C1 segment of cervical spinal cord (tissue), 14 donors: ENCODE measurements at places on chromosomes 5 and 9.

- DNase-seq: no peak
Measured at GRCh38 chr5:139574641-139575312, 13.6 kb downstream of the UBE2D2 start.

GRCh38 chr5:147075187-147075586 is 159.6 kb upstream of the STK32A start:
- no peak for DNase-seq

DNA sequence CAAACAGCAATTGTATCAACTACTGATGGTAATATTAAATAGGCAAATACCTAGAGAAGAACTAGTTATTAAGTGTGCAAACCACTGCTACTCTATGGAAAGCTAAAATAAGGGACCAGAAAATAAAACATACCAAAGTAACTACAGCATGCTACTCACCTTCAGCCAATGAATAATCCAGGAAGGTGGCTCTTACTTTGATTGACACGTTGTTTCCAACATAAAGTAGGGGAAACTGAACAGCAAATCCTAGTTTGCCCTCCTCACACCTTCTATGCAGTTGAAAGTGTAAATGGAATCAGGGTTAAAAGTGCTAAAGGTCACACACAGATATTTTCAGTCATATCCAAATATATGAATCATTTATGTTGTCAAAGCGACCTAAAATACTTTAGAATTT is 5.1 kb upstream of the FST start:
- DNase-seq: no peak

- no peak for DNase-seq
Measured at GRCh38 chr5:43753069-43753468, 150.1 kb downstream of the NNT start.

- no peak for DNase-seq
Measured at GRCh38 chr9:124598048-124598447, 90.8 kb upstream of the NR5A1 start.

- no peak for DNase-seq
Measured at GRCh38 chr9:78011049-78011448, 20.6 kb downstream of the GNAQ start.

- DNase-seq: no peak
Measured at GRCh38 chr5:95401626-95402025, 10.5 kb downstream of the FAM81B start.

DNA sequence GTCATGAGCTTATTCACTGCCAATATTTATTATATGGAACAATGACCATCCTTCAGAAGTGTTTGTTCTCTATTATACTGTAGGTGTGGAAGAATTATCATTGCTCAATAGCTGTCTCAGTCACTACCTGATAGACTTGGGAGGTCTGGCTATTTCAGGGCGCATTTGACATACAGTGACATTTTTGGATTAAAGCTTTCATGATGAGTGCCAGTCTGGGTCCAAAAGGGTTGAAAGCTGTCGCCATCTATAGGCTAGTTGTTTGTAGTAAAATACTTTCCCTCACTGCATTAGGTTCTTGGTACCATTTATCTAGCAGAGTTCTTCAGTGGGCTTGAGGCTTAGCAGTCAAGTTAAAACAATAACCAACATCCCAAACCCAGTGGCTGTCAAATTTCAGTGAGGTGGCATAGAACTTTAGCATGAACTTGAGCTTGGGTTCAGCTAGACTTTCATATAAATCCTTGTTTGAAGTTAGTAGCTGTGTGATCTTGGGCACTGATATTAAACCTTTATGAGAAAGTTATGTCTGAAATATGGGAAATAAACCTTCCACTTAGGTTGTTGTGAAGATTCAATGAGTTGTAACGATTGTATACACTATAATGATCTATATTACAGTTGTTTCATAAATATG is 110.5 kb upstream of the CDKN2B start:
- no peak for DNase-seq

DNA sequence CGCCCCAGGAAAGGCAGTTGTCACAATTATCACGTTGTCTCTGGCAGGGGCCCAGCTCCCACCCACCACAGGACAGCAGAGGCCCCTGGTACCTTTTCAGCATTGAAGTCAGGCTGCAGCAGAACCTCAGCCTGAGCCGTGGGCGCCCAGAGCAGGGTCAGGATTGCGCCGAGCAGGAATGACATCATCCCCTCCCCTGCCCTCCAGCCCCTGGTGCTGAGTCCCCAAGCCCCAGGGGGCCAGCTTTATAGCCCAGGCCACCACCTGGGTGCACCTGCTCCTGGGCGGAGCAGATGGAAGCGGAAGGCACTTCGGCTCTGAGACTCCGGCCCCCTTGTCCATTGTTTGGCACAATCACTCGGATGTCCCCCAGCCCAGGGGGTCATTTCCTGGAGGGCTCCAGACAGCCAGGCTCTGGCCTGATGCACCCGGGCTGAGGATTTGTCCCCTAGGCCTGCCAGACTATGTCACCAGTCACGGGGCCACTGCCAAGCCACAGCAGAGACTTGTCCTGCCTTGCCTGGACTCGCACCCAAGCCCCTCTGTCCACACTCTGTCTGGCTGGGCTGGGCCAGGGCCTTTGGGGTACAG is at the start of gene LCN15:
LCN15 (minus strand) TSS at position 218 of the 591 bp plus-strand sequence; CDS start at position 188, 30 bp downstream.
- DNase-seq: no peak

GRCh38 chr9:94057918-94058317 is 26.3 kb upstream of the PTPDC1 start:
- no peak for DNase-seq

DNA sequence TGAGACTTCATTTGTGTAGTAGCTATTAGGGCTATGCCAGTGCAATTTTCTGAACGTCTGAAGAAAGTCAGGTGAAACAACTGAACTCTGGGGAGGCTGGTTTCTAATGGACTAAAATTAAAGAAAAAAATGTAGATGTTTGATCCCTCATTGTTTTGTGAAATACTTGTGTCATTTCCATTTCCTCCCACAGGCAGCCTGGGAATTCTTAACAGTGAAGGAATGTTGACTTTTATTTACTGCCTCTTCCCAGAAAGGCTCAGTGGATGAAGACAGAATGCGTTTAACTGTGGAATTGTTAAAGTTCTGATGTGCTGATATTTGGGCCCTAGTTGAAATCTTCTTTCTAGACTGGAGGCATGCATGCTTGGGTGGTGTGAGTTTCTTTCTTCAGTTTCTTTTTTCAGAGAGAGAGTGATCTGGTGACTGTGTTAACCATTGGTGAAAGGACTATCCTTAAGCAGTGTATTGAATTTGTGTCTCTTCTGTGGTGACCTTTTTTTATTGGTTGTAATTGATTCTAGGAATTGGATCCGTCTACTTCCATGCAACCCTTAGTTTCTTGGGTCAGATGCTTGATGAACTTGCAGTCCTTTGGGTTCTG is 15.5 kb downstream of the ACER2 start:
- no peak for DNase-seq

- no peak for DNase-seq
Measured at GRCh38 chr5:126931963-126932660, 98.2 kb downstream of the MARCHF3 start.

GRCh38 chr5:178544166-178544834 is 45.9 kb downstream of the COL23A1 start:
- DNase-seq: no peak

- no peak for DNase-seq
Measured at GRCh38 chr9:122389799-122390481, 19.1 kb downstream of the PTGS1 start.

DNA sequence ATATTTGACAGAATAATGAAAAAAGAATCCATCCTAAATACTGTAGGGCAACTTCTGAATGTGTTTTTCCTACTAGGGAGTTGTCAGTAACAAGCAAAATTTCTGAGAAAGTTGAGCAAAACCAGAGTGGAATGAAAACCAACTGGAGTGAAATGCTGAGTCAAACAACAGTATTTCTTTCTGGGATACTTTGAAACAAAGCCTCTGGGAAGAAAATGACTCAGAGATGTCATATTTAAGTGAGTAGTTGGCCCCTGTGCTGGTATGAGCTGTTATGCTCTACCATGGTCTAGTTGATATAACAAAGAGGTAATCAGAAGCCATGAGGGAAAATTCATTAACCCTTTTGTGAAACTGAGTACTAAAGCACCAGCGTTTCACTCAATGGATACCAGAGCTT is 372.1 kb upstream of the C9orf72 start:
- no peak for DNase-seq

DNA sequence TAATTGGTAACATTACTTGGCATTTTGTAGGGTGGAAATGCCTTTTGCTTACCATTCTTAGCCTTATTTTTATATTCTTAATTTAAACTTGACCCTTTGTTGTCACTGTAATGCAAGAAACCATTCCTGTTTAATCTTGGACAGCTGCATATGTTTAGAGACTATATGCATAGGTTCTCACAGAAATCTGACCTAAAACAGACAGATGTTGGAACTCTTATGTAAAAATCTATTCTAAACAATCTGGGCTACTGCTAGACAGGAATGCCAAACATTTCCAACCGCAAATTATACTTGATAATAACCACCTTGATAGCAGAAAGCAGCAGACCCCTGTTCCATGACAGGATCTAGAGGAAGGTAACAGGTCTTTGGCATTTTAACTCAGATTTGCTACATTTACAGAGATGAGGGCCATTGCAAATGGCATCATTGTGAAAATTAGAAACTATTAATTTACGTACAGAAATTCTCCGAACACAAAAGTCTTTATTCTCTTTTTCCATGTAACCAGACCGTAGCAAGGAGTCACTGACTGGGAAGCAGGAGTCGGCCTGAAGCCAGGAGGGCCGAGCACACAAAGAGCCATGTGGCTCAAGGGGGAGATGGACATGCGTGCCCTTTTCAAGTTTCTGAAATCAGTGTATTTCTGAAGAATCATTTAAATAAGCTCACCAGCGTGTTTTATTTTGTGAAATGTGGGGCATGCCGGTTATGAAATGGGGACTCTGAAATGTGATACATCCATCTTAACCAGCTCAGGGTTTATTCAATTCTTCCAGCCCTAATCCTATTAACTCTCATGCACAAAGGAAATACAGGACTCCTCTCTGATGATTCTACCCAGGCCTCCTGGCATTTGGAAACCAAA is 139.3 kb downstream of the AOPEP start:
- no peak for DNase-seq

DNA sequence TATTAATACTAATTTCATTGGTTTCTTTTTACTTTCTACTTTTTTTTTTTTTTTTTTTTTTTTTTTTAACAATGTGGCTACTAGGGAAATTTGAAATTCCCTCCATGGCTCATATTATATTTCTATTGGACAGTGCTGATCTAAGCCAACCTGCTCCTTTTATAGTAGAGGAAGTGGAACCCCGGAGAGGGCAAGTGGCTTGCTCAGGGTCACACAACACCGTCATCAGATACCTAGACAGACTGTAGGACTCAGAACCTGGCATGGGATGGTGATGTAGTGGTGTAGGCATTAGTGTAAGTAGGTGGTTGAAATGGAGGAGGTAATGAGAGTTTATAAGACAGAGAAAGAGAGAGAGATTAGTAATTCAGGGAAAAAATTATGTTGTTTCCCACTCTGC is 10.8 kb downstream of the ZNF618 start:
- DNase-seq: no peak

DNA sequence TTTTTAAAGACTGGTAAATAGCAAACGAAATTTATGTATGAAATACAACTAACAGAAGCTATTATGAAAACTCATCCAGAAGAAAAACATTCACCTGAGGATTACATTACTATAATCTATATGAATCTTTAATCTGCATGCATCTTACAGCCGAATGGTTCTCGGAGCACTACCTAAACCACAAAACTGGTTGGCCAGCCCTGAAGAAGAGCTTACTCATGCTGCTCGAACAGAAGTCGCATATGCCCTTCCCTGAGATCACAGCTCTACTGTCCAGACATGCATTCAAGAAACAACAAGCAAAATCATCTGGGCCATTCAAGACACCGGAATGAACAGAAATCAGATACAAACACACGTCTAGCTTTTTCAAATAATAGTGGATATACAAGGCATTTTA is 931.0 kb upstream of the DMAC1 start:
- no peak for DNase-seq

- DNase-seq: no peak
Measured at GRCh38 chr5:171355302-171355724, 32.3 kb upstream of the NPM1 start.

DNA sequence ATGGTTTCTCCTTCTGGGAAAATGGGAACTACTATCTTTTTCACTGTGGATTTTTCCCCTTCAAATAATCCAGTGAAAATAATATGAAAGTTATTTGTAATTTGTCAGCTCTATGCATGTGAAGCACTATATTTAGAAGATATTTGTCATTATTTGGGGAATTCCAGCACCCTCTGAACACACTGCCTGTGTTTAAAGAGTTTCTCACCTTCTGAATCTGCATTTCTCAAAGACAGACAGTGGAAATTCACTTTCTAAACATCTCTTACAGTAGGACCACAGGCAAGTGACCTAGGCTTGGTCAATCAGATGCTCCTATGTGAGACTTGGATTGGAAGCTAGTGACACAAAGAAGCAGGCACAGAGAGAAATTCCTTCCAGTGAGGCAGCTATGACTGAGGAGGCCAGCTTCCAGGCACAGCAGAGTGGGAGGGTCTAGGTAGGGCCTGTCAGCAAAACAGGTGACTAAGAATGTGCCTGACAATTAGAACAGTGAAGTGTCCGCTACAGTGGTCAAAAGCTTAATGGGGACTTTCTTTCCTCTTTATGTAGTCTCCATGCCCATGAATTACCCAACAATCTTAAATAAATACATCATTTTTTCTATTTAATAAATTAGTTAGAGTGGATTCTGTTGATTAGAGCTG is 167.2 kb downstream of the HMHB1 start:
- no peak for DNase-seq

DNA sequence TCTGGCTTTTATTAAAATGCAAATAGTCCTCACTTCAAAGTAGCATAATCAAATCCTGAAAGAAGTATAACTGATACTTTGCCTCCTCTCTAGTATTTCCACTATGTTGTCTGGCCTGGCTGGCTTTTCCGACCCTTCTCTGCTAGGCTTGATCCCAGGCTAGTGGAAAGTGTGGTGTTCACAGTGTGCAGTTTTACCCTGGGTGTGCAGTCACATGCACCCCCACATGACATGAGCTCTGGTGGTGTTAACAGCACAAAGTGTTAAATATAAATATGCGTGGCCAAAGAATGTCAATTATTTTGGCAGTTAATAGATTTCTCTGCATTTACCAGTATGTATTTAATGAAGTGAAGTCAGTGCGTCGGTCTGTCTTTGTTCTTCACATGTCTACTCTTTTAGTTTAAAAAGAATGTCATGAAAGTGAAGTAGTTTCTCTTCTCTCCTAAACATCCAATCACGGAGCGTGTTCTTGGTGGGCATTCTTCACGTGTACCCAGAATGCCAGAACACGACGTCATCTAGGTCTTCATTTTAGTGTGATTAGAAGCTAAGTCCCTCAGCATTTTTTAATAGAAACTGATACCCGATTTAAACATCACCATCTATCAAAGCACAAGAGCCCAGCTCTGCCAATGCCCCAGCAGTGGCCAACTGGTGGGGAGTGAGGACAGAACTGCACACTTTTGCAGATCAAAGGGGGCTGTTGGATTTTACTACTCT is 286.4 kb downstream of the FANCC start:
- DNase-seq: no peak

DNA sequence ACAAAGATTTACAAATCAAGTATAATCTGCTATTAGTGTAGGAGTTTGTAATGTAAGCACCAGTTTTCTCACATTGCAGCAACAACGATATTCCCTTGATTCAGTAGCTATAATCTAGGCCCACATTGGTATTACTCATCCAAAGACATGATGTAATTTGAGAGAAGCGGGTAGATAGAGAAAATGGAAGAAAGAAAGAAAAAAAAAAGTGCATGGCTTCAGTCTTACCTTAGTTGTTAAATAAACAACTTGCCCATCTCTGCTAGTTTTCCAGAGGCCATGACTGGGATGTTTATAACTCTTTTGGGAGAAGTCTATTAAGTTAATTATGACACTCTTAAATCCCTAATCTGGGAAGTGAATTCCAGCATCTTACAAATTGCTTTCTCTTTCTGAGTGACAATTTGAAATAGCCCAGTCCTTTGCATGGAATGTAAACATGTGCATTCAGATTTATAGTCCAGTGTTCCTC is 2.8 kb downstream of the MELK start:
- no peak for DNase-seq
